Thyroid gland (tissue), 4 donors: ENCODE measurements at places on chromosomes 13 and 19.

DNA sequence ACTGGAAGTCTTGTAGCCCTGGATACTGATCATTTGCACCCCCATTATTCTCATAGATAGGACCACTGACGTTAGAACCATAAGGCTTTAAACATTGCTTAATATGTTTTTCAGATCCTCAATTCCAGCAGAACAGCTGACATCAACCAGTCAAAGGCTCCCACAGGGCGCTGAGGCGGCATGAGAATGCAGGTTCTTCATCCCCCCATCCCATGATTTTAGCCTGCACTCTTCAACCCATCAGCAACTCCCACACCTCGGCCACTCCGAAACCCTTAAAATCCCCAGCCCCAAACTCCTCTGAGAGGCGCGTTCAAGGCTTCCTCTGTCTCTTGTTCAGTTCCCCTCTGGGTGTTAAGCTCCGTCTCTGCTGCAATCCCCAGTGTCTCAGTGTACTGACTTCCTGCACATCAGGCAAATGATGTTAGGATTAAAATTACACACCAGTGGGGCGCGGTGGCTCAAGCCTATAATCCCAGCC is 24.3 kb upstream of the LAMP1 start:
- no peak overlapping the region for H3K4me3 ChIP-seq
- H3K4me1 ChIP-seq, result peaks cover 5% of the 10 kb centered on the region
- H3K36me3 ChIP-seq, result no peaks in the 10 kb centered on the region
- no peaks in the 10 kb centered on the region for H3K27me3 ChIP-seq
- no peak overlapping the region for H3K27ac ChIP-seq
- no peak for DNase-seq

GRCh38 chr19:55451163-55451964 is 8.3 kb upstream of the SHISA7 start:
- peaks cover 9% of the 10 kb centered on the region for H3K27me3 ChIP-seq
- no peak overlapping the region for H3K27ac ChIP-seq
- DNase-seq, result no peak
- no peak overlapping the region for H3K4me3 ChIP-seq

- no peak overlapping the region for H3K4me3 ChIP-seq
- peaks cover 39% of the 10 kb centered on the region for H3K36me3 ChIP-seq
- no peak for DNase-seq
- H3K4me1 ChIP-seq, result no peaks in the 10 kb centered on the region
- no peak overlapping the region for H3K27ac ChIP-seq
Measured at GRCh38 chr19:17172624-17173345, 42.4 kb upstream of the USE1 start.

GRCh38 chr19:58568453-58569130 is 4.5 kb downstream of the MZF1 start:
- no peak overlapping the region for H3K27ac ChIP-seq
- no peak for DNase-seq
- H3K36me3 ChIP-seq, result peaks cover 17% of the 10 kb centered on the region
- H3K4me3 ChIP-seq, result no peak overlapping the region

- no peaks in the 10 kb centered on the region for H3K27me3 ChIP-seq
- no peak overlapping the region for H3K27ac ChIP-seq
- H3K36me3 ChIP-seq, result no peaks in the 10 kb centered on the region
- no peak for DNase-seq
- no peaks in the 10 kb centered on the region for H3K4me1 ChIP-seq
Measured at GRCh38 chr13:102692491-102692826, 2.4 kb downstream of the METTL21C start.

- H3K36me3 ChIP-seq, result no peaks in the 10 kb centered on the region
- DNase-seq, result no peak
- no peak overlapping the region for H3K27ac ChIP-seq
- H3K27me3 ChIP-seq, result no peaks in the 10 kb centered on the region
- peaks cover 4% of the 10 kb centered on the region for H3K4me1 ChIP-seq
Measured at GRCh38 chr13:32036757-32037156, 5.2 kb downstream of the FRY start.

- no peak overlapping the region for H3K27ac ChIP-seq
- H3K4me1 ChIP-seq, result no peaks in the 10 kb centered on the region
- H3K36me3 ChIP-seq, result no peaks in the 10 kb centered on the region
- no peak for DNase-seq
- no peaks in the 10 kb centered on the region for H3K27me3 ChIP-seq
Measured at GRCh38 chr19:47794526-47794925, 9.8 kb downstream of the TPRX1 start.

GRCh38 chr19:57249329-57249728 is 8.9 kb downstream of the ZNF805 start:
- no peak overlapping the region for H3K4me3 ChIP-seq
- no peak for DNase-seq
- no peaks in the 10 kb centered on the region for H3K27me3 ChIP-seq
- no peak overlapping the region for H3K27ac ChIP-seq
- no peaks in the 10 kb centered on the region for H3K4me1 ChIP-seq

DNA sequence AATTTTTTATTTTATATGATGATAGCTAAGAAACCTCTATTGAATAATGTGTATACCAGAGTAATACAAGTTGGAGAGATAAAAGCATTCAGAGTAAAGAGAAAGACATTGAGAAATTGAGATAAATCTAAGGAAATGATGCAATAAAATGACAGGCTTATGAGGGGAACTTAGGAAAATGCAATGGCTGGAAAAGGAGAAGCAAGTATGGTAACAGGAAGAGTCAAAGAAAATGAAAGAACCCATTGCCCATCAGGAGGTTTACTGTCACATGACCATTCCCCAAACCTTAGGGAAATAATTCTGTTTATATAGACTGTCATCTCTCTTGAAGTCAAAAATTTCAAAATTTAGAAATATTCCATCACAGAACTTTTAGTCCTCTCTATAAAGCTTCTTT is 808.0 kb upstream of the PRR20A start:
- DNase-seq, result no peak
- no peak overlapping the region for H3K4me3 ChIP-seq
- H3K27me3 ChIP-seq, result no peaks in the 10 kb centered on the region

DNA sequence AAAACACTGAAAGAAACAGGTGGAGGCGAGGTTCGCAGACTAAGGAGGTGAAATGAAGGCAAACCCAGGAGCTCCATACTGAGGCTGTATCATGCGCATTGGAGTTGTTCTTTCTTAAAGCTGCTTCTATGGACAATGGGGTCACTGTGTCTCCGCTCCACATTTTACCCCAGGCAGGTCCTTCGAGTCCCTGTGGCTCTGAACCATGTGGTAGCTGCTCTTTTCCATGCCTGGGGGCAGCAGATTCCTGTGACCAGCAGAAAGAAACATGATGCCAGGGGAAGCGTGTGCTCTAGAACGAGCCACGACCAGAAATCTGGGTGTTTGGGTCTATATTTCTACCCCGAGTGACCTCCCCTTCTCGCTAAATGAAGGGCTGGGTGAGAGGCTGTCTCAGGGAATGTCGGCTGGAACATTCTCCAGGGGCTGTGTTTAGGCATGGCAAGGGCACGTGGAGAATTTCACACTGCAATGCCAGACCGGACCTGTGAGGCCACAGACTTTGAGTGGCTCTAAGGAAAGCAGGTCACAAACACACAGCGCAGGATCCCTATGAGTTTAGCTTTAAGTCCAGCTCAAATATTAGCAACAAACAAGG is 95.7 kb upstream of the IRS2 start:
- DNase-seq, result no peak
- H3K4me3 ChIP-seq, result no peak overlapping the region
- no peaks in the 10 kb centered on the region for H3K4me1 ChIP-seq

DNA sequence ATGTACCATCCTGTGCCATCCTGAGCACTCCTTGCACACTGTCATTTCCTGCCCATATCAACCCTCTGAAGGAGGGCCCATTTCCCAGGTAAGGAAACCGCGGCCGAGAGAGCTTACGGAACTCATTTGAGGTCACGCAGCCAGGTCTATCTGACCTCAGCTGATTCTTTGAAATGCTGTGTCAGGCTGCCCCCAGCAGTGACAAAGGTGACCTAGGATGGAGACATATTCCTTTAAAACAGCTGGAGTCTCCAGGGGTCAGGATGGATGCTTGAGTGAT is 42.2 kb upstream of the VSTM2B start:
- no peak overlapping the region for H3K27ac ChIP-seq
- no peak for DNase-seq
- no peaks in the 10 kb centered on the region for H3K27me3 ChIP-seq
- no peak overlapping the region for H3K4me3 ChIP-seq
- no peaks in the 10 kb centered on the region for H3K36me3 ChIP-seq

- peak overlapping the region; percentile 92 for H3K4me3 ChIP-seq
- no peaks in the 10 kb centered on the region for H3K27me3 ChIP-seq
- DNase-seq, result peak; percentile 66
- no peaks in the 10 kb centered on the region for H3K36me3 ChIP-seq
- peaks cover 21% of the 10 kb centered on the region for H3K4me1 ChIP-seq
- peak overlapping the region; percentile 97 for H3K27ac ChIP-seq
Measured at GRCh38 chr19:45403781-45404556, 900 bp downstream of the PPP1R13L start.

- H3K4me1 ChIP-seq, result no peaks in the 10 kb centered on the region
- H3K27ac ChIP-seq, result no peak overlapping the region
- no peaks in the 10 kb centered on the region for H3K36me3 ChIP-seq
- no peak overlapping the region for H3K4me3 ChIP-seq
Measured at GRCh38 chr13:109627649-109628048, 158.7 kb downstream of the IRS2 start.

- H3K4me1 ChIP-seq, result peaks cover 42% of the 10 kb centered on the region
- H3K27me3 ChIP-seq, result no peaks in the 10 kb centered on the region
- H3K4me3 ChIP-seq, result no peak overlapping the region
- DNase-seq, result peak; percentile 76
Measured at GRCh38 chr19:40610396-40611064, 9.4 kb downstream of the LTBP4 start.

DNA sequence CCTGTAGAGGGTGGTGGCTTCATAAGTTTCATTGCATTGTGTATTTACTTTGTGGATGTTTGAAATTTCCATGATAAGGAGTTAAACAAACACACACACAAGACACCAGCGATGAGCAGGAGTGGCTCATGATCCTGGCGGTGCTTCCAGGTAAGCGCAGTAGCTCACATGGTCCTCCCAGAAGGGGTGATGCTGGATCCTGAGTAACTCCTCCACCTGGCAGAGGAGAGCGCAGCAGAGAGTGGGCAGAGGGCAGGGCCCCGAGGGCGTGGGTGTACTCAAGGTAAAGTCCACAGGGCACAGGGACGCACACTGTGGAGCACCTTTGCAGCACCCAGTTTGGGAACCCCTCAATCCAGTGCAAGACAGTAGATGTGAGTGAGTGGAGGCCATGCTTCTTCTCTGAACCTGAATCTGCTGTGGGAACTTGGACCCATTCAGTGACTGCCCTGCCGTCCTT is 54.0 kb downstream of the RFX2 start:
- peaks cover 38% of the 10 kb centered on the region for H3K4me1 ChIP-seq
- H3K36me3 ChIP-seq, result no peaks in the 10 kb centered on the region
- no peak for DNase-seq
- no peaks in the 10 kb centered on the region for H3K27me3 ChIP-seq
- H3K27ac ChIP-seq, result peak overlapping the region; percentile 84

GRCh38 chr19:13043285-13043684 is 48.0 kb downstream of the NFIX start:
- no peak overlapping the region for H3K4me3 ChIP-seq
- peak; percentile 34 for DNase-seq
- peaks cover 67% of the 10 kb centered on the region for H3K4me1 ChIP-seq
- H3K36me3 ChIP-seq, result no peaks in the 10 kb centered on the region
- H3K27ac ChIP-seq, result no peak overlapping the region

GRCh38 chr19:16118489-16119033 is 6.9 kb downstream of the RAB8A start:
- H3K36me3 ChIP-seq, result peaks cover 39% of the 10 kb centered on the region
- H3K27me3 ChIP-seq, result no peaks in the 10 kb centered on the region
- DNase-seq, result no peak
- H3K4me3 ChIP-seq, result no peak overlapping the region
- no peak overlapping the region for H3K27ac ChIP-seq

- peaks cover 6% of the 10 kb centered on the region for H3K4me1 ChIP-seq
- no peak overlapping the region for H3K4me3 ChIP-seq
- H3K36me3 ChIP-seq, result no peaks in the 10 kb centered on the region
- DNase-seq, result no peak
- peaks cover 10% of the 10 kb centered on the region for H3K27me3 ChIP-seq
- no peak overlapping the region for H3K27ac ChIP-seq
Measured at GRCh38 chr19:17450264-17451075, 2.0 kb upstream of the TMEM221 start.

DNA sequence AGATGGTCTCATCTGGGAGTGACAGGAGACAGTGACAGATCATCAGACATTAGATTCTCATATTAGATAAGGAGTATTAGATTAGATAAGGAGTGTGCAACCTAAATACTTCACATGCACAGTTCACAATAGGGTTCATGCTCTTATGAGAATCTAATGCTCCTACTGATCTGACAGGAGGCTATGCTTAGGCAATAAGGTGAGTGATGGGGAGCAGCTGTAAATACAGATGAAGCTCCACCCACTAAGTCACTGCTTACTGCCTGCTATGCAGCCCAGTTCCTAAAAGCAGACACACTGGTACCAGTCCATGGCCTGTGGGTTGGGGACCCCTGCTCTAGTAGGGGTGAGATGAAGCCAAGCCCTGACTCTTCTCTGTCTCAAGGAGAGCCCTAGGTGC is 10.0 kb upstream of the IGFL3 start:
- no peaks in the 10 kb centered on the region for H3K27me3 ChIP-seq
- no peak for DNase-seq
- no peaks in the 10 kb centered on the region for H3K36me3 ChIP-seq
- H3K27ac ChIP-seq, result no peak overlapping the region

DNA sequence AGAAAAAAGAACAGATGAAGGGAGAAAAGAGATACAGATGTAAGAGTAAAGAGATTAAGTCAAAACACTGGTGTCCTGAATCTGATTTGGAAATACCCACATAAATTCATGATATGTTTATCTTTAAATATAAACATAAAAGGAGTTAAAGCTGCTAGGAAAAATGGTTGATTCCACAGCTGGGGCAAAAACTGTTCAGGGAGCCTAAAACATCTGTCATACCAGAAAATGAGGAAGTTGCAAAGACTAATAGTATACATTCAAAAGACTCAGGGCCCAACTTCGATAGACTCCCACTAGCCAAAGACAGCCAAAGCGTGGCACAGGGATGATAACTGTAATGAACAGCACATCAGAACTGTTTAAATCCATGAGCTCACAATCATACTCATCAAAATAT is 62.0 kb downstream of the ABCC4 start:
- no peaks in the 10 kb centered on the region for H3K36me3 ChIP-seq
- H3K27ac ChIP-seq, result no peak overlapping the region
- DNase-seq, result no peak
- H3K4me3 ChIP-seq, result no peak overlapping the region
- H3K4me1 ChIP-seq, result peaks cover 13% of the 10 kb centered on the region
- no peaks in the 10 kb centered on the region for H3K27me3 ChIP-seq

GRCh38 chr19:36997152-36997842 is 80.9 kb upstream of the ZNF420 start:
- no peak overlapping the region for H3K27ac ChIP-seq
- no peaks in the 10 kb centered on the region for H3K4me1 ChIP-seq
- peaks cover 15% of the 10 kb centered on the region for H3K36me3 ChIP-seq
- H3K27me3 ChIP-seq, result no peaks in the 10 kb centered on the region
- no peak overlapping the region for H3K4me3 ChIP-seq
- DNase-seq, result no peak
